ENCODE measurements at places on chromosomes 3 and 15.

DNA sequence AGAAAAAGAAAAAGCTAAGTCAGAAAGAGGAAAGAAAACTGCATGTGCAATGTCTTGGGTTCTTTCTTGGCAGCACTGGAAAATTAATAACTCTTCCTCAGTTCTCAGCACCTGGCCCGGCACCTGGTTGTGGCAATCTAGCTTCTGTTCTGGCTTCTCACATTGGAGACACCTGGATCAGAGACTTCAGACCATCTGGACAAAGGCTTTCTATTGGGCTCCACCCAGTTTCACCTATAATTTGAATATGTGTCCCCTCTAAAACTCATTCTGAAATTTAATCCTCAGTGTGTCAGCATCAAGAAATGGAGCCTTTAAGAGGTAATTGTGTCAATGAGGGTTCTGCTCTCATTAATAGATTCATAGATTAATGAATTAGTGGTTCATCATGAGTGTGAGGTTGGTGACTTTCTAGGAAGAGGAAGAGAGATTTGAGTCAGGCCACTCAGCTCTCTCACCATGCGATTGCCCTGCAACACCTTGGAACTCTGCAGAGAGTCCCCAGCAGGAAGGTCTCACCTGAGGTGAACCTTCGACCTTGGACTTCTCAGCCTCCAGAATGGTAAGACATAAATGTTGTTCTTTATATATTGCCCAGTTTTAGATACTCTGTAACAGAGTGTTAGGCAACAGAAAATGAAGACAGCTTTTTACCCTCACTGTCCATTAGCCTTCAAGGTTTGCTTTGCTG is 679.9 kb downstream of the NTRK3 start:
- no peak for DNase-seq

DNA sequence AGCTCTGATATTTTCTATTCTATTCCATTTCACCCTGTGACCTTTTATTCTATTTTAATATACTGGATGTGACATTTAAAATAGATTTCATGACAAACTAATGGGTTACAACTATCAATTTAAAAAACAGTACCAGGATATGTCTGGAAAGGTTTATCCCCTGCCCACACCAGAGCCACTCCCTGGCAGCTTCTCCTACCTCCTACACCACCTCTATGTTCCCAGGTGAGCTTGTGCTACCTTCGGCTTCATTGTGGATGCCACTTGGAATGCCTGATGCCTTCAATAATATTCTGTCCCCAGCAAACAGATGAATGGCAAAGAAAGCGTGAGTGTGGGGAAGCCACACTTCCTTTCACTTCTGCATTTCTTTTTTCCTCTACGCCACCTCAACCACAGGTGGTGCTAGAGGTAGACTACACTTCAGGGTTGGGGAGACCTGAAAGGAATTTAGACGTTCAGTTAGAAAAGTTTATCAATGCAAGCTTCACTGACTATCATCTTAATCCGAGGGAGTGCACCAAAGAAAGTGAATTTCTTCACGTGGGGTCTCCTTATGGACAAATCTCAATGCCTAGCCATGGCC is 213.0 kb downstream of the SSR3 start:
- DNase-seq = no peak

DNA sequence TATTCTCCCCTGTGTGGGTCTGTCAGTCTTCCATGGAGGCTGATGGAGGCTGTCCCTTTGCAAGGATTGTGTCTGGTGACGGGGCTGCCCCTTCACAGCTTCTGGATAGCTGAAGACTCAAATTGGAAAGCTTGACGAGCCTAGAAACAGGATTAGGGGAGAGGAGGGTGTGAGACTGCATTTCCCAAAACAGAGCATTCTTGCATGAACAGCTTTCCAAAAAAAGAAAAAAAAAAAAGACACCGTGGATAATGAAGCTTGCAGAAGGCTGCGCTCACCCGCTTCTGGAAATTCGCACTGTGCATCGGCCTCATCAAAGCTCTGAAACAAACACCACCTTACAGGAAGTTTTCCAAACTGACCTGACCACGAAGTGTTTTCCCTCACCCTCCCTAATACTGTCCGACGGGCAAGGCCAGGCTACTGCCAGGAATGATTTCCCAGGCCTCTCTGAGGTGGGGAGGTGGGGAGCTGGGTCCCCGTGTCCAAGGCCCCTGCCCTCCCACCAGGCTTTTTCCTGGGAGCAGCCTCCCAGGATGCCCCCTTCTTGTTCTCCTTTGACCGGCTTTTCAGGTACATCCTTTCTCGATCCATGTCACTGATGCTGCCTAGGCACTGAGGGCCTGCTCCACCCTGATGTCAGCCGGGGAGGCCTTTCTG is 24.9 kb upstream of the MUC4 start:
- no peak for DNase-seq

DNA sequence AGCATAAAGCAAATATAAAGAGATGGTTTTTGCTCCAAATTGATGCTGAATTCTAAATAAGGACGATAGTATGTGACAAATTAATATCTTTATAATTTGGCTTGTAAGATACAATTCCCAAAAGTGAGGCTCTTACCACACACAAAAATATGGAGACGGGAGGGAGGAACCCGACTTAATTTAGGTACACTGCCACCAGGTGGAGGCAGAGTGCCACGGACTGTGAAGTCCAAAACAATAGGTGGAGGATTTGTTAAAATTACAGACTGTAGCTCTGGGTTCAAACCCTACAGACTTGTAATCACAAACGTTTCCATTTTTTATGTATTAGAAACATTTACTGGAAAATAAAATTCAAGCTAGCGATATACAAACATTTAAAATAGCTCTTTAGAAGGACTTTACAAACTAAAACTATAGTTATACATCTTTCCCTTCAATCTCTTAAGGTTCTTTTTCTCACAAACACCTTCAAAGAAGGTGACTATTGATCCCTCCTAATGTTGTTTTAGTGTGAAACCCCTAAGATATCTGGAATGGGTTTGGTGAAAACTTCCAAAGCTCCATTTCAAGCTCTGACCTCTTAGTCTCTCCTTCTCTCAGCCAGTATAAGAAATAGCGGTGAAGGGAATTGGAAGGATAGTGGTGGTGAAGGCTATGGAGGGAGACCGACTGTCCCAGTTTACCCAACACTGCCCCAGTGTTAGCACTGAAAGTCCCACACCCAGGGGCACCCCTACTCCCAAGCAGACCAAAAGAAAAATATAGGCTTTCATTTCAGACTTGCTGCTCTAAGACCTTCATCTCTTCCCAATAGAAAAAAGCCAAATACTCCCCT is 89.7 kb downstream of the AQP9 start:
- DNase-seq = peak; percentile 68

DNA sequence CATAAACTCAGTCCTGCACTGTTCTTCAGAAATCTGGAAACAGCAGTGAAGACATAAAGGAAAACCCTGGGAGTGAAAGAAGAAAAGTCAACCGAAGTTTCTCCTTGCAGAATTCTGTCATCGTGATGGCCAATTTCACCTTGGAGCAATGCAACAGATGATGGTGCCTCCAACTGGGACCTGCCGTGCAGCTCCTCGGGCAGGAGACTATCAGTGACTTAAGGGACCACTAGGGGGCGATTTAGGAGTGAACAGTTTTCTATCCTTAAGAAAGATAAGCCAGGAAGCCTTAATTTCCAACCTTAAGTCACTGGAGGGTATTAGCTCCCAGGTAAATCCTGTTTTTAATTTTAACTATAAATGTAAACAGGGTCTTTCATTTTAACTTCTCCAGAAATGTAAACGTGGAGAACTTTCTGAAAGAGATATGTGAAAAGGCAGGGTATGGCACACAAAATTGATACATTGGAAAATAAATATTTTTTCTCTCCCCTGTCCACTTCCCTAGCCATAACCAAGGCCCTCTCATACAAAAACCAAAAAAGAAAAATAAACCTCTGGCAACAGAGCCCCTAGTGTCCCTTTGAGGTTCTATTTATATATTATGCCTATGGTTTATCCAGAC is 116.3 kb downstream of the PDZRN3 start:
- DNase-seq = peak; percentile 28

DNA sequence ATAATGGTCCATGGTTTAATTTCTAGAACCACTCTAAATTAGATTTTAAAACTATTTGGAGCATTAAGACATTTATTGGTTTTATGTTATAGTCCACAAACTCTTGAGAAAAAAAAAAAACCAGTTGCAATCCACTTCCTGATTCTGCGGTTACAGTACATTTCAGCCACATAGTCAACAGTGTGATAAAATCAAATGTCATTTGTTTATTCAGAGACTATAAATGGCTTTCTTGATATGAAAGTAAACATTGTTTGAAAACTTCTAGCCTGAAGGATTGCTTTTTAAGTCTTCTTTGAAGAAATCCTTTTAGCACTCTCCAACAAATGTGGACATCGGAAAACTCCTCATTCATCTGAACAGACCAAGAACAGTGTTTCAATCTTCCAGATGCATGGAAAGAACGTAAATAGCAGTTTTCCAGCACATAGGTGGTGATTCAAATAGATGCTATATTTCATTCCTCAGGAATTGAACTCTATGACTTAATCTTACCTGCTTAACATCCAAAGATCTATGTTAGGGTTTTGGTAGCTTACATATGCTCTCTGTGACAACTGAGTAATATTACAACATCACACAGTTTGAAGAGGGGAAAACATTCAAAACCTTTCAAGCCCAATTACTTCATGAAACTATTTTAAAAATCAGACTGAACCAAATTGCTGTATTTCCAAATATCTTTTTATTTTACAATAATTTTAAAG is 87.8 kb upstream of the UBE2E2 start:
- DNase-seq = no peak

DNA sequence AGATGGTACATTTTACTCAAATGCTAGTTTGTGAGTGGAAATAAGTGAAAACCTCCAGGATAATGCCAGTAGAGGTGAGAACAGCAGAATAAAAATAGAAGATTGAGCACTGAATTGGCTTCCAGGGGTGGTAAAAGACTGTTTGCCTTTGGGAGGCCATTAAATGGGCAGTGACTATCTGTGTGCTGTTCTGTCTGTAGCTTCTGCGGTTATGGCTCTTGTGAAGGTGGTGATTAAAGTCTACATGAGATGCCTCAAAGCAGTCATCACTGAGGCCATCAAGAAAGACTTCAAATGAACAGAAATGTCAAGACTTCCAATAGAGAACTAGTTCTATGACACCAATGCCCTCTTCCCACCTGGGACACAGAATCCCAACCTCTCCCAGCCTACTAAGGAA is 108.8 kb downstream of the EFHB start:
- no peak for DNase-seq

DNA sequence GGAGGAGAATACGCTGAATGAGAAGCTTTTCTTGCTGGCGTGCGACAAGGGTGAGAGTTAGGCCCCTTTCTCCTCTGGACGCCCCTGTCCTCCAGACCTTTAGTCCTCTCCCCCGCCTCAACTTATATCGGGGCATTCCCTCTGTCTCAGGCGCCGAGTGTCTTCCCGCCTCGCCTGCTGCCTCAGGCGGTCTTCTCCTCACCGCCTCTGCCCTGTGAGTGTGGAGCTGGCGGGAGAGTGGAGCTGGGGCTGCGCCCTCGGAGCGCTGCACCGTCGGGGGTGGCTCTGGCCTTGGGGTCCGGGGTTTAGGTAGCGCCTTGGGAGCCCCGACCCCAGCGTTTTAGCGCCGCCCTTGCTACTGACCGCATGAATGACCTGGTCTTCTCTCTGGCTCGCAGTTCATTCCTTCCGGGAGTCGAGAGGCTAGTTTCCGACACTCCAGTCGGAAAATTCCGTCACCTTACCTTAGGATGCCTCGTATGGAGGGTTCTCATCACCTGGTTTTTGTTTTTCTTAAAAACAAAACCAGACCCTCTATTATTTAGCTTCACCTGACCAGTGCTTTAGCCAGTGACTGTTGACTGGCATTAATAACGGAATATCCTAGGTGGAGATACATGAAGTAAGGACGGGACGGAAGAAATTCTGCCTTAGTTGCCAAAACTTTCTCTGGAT is 985 bp downstream of the TRPC1 start:
- no peak for DNase-seq

Data from CD4-positive, alpha-beta T cell treated with Interleukin-10 for 1 hour (primary cell).